ENCODE measurements at places on chromosomes 12 and 14.

DNA sequence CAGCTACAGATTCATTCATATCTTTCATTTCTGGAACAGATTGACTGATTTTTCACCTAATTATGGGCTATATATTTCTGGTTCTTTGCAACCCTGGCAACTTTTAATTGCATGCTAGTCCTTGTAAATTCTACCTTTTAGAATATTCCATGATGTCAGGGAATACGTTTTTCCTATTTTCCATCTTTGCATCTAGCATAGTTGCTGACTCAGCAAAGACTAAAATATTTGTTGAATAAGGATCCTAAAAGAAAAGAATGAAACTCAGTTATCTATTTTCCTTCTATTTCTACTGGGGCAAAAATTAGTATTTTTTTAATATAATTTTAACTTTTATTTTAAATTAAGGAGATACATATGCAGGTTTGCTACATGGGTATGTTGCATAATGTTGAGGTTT lies 438.3 kb downstream of the GXYLT1 start:
- no peak for DNase-seq

DNA sequence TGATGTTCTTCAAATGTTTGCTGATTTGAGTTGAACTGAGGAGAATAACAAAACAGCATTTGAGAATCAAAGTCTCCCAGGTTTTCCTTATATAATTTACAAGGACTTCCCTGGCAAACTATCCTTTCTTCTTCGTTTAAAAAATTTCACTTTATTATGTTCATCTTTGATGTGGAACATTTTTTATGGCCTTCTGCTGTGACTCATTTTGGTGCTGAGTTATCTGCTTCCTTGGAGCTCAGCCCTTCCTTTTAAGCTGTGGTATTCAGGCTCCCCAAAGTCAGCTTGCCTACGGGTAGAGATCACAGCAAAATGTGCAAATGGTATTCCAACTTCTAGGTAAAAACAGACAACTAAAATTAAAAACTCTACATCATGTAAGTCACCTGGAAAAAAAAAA lies 1.4 kb upstream of the ANO4 start:
- no peak for DNase-seq

GRCh38 chr14:96979611-96980074 lies 182.5 kb downstream of the VRK1 start:
- no peak for DNase-seq

DNA sequence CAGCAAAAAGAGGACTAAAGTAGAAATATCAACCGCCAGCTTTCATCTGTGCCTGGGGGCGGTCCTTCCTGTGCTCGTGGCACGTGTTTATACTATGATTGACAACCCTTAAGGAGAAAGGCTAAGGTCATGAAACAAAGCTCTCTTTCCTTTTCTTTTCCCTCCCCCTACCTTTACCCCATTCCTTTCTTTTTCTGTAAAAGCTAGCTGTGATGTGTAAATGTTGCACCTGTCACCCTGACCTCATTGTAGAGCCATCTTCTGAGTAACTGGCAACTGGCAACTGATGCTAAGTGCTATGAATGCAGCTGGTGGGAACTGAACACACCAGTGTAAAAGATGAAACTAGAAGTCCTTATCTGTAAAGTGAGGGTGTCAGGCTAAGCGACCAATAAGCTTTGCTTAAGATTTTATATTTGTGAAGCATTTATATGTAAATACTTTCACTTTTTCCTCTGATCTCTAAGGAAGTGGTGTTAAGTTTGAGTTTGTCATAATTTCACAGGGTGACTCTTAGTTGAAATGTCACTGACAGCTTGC lies 102.8 kb upstream of the BCAT1 start:
- no peak for DNase-seq

- DNase-seq, result no peak
Observed at GRCh38 chr12:19120795-19121194, 8.7 kb upstream of the PLEKHA5 start.

DNA sequence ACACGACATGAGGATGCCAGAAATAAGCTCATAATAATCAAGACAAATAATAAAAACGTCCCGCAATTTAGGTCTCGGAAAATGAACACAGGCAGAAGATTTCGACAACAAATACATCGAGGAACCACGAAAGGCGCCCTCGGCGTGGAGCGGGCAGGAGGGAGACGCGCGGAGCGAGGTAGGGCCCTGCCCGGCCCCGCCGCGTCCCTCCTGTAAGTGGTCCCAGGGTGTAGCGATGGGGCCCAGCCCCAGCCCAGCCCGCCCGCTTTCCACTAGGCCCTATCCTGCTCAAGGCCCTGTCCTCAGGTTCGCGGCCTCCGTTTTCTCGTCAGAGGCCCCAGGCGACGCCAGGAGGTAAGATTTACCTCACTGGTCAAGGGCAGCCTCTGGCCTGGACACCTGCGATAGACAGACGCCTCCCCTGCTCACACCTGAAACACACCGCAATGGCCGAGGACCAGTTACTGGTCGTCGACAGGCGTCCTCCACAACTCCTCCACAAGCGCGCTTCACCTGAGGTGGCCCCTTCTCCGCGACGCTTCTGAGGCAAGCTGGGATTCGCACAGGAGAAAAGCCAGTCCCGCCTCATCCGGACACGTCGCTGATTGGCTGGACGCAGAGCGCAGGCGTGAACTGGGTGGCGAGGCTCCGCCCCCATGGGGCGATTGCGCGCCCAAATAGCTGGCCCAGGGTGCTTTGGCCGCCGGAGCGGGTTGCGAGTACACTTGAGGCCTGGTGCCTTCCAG lies at the start of gene SYCP3:
TSS of gene SYCP3 (minus strand) at position 543 of the 746 bp plus-strand sequence. CDS start 1,527 bp downstream, outside the sequence.
- DNase-seq, result no peak

DNA sequence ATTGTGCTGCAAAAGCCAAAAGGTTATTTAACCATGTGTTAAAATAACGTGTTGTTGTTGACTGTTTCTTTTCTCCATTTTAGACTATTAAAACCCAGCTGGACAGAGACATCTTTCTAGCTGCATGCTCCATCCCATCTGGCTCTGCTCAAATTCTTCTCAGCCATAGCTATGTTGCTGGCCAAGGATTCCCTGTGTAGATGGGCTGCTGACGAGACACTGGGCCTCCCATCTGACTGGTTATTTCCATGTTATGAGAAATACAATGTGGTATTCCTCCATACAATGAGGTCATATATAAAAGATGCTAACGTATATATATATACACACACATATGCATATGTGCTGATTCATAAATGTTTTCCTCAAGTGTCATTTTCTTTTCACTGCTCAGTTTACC lies 30.1 kb downstream of the MED13L start:
- no peak for DNase-seq

DNA sequence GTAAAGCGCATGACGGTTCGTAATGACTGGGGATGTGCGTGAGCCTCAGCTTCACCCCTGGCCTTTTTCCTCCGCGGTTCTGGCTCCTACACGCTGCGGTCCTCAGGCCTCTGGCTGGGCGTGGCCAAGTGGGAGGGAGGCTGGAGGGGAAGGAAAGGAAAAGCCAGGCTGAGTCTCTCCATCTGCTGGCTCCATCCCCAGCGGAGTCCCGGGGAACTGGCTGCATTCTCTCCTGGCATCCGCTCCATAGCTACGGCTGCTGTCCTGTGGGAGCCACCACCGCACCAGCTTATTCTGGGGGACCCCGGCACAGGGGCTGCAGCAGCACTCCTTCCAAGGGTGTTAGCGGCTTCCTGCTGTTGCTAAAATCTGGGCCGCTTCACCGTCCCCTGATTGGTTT lies 68.2 kb upstream of the SLC24A4 start:
- peak; percentile 24 for DNase-seq

GRCh38 chr12:54935235-54935951 lies 49.2 kb downstream of the TESPA1 start:
- peak; percentile 88 for DNase-seq

- DNase-seq, result no peak
Observed at GRCh38 chr12:6306599-6307220, 3.8 kb upstream of the PLEKHG6 start.

GRCh38 chr14:90443161-90444076 lies 46.6 kb downstream of the CALM1 start:
- no peak for DNase-seq

DNA sequence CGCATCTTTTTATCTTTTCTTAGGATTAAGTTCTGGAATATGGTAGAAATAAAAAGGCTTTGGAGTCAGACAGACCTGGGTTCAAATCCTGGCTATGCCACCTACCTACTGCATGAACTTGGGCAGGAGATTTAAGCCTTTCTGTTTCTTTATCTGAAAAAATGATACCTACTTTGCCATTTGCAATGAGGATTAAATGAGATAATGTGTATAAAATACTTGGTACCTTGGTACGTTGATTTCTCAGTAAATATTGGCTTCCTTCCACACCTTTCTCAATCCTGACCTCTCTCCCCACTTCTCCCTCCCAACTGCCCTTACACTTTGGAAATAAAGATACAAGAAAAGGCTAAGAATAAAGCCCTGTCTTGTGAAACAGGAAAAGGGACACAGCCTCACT lies 172.6 kb downstream of the PAX9 start:
- no peak for DNase-seq

- DNase-seq, result no peak
Observed at GRCh38 chr12:120936197-120936596, 32.0 kb upstream of the SPPL3 start.

GRCh38 chr14:101859538-101859902 lies 98.0 kb downstream of the PPP2R5C start:
- no peak for DNase-seq

DNA sequence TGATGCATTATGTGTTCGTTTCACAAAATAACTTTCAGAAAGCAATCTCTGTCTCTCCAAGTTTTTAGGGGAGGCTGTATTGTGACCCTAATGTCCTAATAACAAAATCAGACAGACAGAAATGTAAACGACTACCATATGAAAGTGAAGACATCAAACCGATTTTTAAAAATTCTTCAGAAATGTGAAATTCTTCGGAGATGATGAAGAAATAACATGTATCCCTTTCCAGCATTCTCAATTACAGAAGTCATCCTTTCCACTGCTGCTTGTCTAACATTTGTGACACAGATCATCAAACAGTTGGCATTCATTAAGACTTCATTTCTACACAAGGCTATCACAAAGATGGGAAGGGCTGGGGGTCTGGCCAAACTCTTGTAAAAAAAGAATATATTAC lies 41.0 kb downstream of the DMAC2L start:
- DNase-seq, result no peak

GRCh38 chr12:113825705-113826104 lies 140.4 kb downstream of the RBM19 start:
- no peak for DNase-seq

GRCh38 chr12:12803186-12803585 lies 10.0 kb upstream of the DDX47 start:
- peak; percentile 77 for DNase-seq

- DNase-seq, result peak; percentile 10
Observed at GRCh38 chr12:40921563-40922163, 229.4 kb downstream of the CNTN1 start.

- peak; percentile 3 for DNase-seq
Observed at GRCh38 chr14:88166616-88167015, 156.5 kb downstream of the KCNK10 start.

- peak; percentile 37 for DNase-seq
Observed at GRCh38 chr12:120668868-120669840, 17.8 kb upstream of the MLEC start.

DNA sequence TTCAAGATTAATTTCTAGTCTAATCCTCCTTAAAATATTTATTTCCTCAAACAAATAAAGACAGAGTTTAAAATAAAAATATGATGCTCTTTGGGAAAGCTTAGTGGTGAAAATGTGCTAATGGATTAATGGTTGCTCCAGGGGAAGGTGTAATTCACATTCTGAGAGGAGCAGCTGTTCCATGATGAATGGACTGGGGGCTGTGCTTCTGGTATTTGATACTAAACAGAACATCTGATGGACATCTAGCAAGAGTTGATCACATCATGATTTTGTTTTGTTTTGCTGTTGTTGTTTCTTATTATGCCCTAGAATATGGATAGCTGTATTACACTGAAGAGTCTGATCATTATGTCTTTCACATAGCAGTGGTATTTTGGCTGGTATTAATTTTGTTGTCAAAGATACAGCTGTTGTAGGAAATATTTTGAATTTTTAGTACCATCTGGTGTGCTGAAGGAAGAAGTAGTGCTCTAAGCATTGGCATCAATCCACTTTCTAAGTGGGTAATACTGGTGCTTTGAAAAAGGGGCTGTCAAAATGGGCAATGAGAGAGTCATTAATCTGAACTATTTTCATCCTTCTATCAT lies 296.4 kb downstream of the ADAMTS20 start:
- no peak for DNase-seq

GRCh38 chr12:110590806-110591326 lies 7.7 kb upstream of the PPTC7 start:
- DNase-seq, result peak; percentile 58

- no peak for DNase-seq
Observed at GRCh38 chr12:124302807-124303578, 8.1 kb downstream of the RFLNA start.

DNA sequence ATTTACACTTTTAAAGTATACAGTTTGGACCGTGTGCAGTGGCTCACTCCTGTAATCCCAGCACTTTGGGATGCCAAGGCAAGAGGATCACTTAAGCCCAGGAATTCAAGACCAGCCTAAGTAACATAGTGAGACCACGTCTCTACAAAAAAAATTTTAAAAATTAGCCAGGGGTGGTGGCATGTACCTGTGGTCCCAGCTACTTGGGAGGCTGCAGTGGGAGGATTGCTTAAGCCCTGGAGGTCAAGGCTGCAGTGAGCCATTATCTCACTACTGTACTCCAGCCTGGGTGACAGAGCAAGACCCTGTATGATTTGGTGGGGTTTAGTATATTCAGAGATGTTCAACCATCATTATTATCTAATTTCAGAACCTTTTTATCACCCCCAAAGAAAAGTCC lies 4.7 kb downstream of the EIF4B start:
- no peak for DNase-seq

DNA sequence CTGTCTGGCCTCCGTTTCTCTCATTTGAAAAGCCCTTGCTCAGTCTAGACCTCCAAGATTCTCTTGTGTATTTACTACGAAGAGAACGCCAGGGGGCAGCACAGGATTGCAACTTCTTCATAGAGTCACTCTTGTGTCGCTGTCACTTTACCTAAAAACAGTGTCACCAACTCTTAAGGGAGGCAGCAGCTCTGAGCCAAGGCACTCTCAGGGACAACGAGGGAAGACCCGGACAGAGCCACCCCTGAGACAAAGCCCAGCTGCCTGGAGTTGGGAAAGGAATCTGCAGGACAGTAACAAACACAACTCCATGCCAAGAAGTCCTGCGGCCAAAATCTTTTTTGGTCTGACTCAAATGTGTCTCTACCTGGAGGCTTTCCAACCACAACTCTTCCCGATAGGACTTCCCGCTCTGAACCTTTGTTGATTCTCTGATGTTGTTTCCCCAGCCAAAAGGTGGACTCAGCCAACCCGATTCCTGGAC lies 9.6 kb upstream of the RPAP3 start:
- DNase-seq, result peak; percentile 56

- no peak for DNase-seq
Observed at GRCh38 chr12:50198829-50199228, 31.7 kb upstream of the CERS5 start.

GRCh38 chr14:91417120-91417982 lies at the start of gene CCDC88C:
CCDC88C (minus strand) TSS chr14:91417820; CDS start chr14:91417690, 130 bp downstream.
- no peak for DNase-seq

All from amniotic epithelial cell (primary cell).